ENCODE measurements at places on chromosomes 2 and 18.
A peak's percentile ranks its signal among the peaks of the same experiment; 100 is the strongest.

GRCh38 chr2:187644486-187644885, 90.3 kb upstream of the TFPI start:
- no peak for DNase-seq

- peak; percentile 18 for DNase-seq
Observed at GRCh38 chr2:145431181-145431951, 911.4 kb upstream of the ZEB2 start.

DNA sequence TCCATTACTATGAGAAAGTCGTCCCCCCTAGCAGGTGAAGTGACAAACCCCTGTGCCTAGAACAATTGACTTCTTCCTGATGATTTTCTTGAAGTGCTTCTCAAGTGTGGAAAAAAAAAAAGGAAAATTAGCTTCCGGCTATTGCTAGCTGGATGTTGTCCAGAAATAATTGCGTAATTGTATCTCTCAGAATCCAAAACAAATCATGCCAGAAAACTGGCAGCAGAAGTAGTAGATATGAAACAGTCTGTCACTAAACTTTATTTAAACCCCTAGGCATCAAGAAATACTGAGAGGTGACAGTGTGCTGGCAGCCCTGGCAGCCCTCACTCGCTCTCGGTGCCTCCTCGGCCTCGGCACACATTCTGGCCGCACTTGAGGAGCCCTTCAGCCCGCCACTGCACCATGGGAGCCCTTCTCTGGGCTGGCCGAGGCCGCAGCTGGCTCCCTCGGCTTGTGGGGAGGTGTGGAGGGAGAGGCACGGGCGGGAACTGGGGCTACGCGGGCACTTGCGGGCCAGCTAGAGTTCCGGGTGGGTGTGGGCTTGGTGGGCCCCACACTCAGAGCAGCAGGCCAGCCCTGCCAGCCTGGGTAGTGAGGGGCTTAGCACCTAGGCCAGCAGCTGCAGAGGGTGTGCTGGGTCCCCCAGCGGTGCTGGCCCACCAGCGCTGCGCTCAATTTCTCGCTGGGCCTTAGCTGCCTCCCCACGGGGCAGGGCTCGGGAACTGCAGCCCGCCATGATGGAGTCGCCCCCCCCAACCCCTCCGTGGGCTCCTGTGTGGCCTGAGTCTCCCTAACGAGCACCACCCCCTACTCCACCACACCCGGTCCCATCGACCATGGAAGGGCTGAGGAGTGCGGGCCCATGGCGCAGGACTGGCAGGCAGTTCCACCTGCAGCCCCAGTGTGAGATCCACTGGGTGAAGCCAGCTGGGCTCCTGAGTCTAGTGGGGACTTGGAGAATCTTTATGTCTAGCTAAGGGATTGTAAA, 80.5 kb upstream of the ABCA12 start:
- DNase-seq: peak; percentile 68

- peak; percentile 61 for DNase-seq
Observed at GRCh38 chr2:38394903-38395341, 17.8 kb upstream of the ATL2 start.

DNA sequence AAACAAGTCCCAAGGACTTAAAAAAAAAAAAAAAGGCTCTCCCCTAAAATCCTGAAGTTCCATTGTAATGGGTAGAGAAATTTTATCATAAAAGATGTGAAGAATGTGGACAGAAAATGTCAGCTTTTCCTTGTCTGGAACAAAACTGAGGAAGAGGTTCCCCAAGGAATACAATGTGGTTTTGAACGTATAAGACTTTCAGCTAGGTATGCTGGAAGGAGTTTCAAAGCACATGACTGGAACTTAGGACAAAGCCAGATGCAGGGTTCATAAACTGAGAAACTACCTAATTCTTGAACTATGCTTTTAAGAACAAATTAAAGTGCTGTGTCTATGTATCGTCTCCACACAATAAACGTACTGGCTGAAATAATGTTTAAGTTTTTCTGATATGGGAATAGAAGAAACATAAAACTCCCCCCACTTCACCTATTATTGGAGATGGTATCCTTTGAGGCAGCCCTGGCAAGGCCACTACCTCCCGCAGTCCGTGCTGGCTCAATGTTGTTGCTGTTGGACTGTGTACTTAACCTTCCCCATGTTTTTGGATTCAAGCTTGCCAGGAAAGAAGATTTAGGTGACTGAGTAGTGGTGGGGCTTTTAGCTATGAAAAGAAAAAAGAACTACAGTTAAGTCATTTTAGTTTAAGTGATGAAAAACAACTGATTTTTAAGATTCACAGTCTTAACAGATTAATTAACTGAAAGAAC, 84.2 kb upstream of the DNER start:
- DNase-seq: no peak

DNA sequence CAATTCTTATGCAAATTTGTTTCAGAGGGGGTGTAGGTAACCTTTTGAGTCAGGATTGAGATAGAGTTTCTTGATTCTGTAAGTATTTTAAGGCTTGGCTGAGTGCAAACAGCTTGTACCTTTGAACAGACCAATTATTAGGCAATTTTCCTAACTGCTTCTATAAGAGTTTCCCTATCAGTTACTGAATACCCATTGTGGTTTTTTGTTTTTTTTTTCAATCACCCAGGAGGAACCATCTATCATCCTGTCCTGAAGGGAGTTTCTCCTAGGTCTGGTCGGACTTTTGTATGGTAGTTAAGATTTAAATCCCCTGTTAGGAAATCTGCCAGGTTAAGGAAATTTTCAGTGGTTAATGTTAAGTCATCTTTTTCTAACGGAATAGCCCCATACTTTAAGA, 319.4 kb upstream of the SLC39A10 start:
- no peak for DNase-seq

DNA sequence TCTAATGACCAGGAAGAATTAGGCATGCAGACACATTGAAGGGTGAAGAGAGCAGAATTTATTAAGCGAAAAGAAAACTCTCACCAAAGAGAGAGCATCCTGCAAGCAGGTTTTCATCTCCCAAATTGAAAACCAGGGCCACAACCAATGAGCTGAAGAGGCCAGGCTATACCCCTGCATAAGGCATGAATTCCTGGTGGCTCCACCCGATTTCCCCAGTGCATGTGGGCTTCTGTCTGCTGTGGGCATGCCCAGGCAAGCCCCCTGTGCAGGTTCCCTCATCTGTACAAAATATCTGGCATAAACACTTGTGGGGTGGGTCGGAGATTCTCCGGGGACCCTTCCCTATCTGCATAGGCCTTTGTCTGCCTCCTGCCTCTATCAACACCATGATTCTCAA, 621.6 kb upstream of the LRRTM1 start:
- no peak for DNase-seq

DNA sequence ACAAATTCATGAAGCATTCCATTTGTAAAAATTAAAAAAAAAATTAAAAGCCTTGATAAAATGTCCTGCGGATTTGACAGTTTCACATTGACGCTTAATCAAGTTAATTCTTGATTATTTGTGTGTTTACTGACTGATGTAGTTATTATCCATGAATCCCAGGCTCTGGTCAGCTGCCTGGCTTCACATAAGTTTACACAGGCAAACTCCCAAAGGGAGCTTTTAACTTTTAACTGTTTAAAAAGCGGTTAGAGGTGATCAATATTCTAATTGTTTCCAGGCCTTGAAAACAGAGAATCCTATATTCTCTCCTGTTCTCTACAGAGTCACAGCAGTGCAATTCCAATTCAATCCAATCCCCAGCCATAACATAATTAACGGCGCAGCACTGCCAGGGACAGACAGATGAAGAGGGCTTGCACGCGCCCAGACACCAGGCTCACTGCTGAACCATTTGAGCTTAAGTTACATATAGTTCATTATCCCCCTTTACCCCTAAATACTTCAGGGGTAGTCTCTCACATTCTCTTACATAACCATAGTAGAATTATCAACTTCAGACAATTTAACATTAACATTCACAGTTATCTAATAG, 47.5 kb downstream of the ATP8B1 start:
- DNase-seq: no peak

DNA sequence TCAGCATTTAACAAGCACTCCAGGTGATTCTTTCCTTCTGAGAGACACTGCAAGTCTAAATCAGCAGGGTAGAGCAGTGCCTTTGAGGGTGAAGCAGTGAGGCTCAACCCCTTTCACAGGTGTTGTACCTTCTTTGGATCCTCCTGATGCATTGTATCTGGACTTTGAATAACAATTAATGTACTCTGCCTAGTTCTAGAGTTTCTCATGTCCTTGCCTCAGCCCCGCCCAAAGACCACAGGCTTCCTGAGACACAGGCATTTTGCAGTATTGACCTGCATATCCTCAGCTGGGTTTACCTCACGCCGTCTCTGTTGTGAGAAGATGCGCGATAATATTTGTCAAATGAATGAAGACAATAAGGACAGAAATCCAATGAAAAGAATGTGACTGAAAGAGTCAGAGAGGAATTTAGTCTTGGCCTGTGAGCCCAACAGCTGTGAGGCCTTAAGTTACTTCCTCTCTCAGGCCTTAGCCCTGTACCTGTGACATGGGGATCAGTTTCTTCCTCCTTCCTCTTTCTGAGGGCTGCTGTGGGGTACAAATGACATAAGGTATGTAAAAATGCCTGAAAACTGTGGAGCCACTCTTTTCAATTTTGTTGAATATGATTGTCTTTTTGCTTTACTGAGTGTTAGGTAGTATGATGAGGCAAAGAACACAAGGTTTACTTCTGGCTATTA, 43.7 kb downstream of the WIPF1 start:
- no peak for DNase-seq

- DNase-seq: no peak
Observed at GRCh38 chr18:14747513-14748474, at the start of gene ANKRD30B. TSS of gene ANKRD30B (plus strand) at chr18:14748172. CDS start at chr18:14748420, 248 bp downstream.

- no peak for DNase-seq
Observed at GRCh38 chr2:152042636-152043615, 55.9 kb downstream of the CACNB4 start.

GRCh38 chr2:224442071-224442967, 40.4 kb upstream of the FAM124B start:
- DNase-seq: peak; percentile 83

DNA sequence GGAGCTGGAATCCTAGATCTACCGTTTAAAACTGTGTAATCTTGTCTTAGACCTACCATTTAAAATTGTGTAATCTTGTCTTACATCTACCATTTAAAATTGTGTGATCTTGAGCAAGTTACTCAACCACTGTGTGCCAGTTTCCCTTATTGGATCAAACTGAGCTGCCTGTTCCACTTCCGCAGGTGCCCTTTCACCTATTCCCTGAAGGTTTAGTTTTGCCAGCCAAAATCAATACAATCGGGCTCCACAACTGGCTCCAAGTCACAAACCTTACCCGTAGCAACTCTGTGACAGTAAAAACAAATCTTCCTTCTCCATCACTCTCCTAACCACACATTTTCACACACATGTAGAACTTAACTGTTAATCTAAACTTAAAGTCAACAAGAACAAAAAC, 20.1 kb downstream of the DOCK10 start:
- DNase-seq: no peak

DNA sequence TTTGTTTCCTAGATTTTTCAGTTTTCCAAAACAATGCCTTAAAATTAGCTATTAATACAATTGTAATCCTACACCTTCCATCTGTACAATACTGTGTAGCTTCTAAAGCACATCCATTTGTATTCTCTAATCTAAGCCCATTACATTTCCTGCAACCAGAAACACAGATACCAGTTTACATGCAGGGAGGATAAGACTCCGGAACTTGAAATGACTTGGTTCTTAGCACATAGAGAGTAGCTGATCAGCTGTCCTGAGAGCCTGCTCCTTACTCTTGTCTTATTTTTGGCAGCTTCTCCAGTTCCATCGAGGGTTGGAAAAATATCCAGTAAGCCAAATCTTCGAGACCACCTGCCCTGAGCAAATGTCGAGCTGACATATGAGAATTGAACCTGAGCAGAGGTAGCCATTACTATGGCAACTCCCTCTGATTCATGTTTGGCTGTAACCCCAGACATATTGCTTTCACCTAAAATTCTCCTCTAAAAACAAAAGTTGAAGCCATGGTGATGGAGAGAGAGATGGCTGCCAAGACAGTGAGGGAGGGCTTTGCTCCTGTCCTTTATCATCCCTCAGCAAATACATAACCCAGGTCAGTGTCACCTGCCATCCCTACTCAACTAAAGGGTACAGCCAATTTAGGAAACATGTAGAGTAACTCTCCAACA, 542.8 kb downstream of the IRS1 start:
- DNase-seq: no peak

DNA sequence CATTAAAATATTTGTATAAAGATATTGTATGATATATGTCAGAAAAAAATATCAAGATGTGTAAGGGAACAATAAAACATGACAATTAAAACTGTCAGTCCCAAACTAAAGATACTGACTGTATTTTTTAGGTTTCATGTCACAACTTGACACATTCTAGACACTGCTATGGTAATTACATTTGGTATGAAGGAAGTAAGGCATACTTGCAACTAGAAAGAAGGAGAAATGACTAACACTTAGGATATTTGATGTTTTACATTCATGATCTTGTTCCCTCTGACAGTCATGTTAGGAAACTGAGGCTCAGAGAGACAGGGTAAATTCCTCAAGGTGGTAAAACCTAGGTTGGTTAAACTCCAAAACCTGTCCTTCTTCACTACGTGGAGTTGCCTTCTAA, 68.3 kb downstream of the TMEFF2 start:
- DNase-seq: no peak

- DNase-seq: no peak
Observed at GRCh38 chr2:171894612-171894947, 536 bp upstream of the SLC25A12 start.

All from A673 (cell line).